Stimulated activated CD4-positive, alpha-beta T cell treated with anti-CD3 and anti-CD28 coated beads, Interleukin-2, amount 100 ng/mL, for 4 hours (primary cell): ENCODE measurements at places on chromosomes 6 and 20.
A peak's percentile ranks its signal among the peaks of the same experiment; 100 is the strongest.

- no peak for DNase-seq
These were observed 789.2 kb upstream of the SLC35B3 start for GRCh38 chr6:9224539-9224938.

- no peak for DNase-seq
These were observed 135.8 kb upstream of the PRSS16 start for GRCh38 chr6:27111743-27112142.

DNA sequence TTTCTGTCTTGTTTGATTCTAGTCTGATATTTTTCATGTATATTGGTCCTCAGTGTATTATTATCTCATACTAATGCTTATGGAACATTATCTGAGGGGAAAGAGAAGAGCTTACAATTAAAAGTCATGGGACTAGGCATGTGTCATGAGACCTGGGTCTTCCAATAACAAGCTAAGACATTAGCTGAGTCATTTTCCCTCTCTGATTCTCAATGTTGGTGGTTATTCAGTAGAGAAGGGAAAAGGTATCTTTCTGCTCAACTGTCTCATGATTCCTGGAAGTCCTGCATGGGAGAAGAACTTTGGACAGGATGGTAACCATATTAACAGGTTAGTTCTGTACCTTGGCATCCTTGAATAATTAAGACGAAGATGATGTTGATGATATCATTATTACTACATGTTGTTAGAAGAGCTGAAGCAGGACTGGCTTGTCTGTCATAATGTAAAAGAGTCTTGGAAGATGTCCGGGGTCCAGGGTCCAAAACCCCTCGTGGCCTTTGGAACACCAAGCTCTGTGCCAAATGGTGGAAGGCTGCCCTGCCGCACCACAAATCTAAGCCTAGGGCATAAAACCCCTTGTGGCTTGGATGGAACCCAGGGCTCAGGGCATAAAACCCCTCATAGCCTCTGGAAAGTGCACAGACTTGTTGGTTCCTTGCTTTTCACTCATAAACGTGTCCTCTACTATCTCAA, 19.1 kb downstream of the TRIM38 start:
- no peak for DNase-seq

DNA sequence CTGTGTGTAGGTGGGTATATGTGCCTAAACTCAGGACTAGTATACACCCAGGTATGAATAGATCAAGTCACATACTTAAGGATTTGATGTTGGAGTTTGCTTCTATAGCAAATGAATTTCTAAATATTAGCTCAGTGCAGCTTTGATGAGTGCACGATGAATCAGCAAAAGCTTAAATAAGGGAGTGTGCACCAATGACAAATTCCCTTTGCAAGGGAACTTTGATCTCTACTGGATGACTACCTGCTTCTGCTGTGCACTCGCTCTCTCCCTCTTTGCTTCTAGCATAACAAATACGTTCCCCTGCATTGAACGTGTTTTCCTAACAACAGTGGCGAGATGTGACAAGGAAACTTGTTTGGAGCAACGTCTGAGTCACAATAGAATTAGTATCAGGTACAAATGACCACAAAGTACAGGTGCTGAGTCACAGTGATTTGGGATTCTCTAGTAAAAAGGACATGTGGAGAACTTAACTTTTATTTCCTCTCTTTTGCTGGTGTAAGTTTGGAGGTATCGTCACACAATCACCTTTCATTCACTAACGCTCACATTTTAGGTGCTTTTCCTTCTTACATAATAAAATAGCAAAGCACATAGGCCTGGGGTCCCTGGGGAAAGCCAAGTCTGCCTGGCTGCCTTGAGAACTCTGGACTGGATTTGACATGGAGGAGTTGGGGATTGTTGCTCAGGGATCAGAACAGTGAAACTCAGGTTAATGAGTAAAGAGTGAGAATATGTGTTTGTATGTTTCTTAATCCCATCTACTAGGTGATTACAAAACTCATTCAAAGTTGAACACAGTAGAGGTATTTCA, 49.7 kb downstream of the KLHL31 start:
- DNase-seq = no peak

DNA sequence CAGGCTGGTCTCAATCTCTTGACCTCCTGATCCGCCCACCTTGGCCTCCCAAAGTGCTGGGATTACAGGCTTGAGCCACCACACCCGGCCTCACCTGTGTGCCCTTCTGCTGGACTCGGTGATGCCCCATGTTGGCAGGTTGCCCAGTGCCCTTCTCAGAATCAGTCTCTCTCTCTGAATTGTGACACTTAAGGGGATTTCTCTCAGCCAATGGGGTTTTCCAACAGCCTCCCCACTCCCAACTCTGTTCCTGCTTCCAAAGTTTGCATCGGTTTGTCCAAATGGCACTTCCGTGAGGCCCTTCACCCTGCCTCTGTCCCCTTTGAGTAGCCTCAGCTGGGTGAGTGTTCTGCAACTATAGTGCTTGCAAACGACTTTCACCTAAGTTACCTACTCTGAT, 3.1 kb upstream of the MRPS10 start:
- no peak for DNase-seq

DNA sequence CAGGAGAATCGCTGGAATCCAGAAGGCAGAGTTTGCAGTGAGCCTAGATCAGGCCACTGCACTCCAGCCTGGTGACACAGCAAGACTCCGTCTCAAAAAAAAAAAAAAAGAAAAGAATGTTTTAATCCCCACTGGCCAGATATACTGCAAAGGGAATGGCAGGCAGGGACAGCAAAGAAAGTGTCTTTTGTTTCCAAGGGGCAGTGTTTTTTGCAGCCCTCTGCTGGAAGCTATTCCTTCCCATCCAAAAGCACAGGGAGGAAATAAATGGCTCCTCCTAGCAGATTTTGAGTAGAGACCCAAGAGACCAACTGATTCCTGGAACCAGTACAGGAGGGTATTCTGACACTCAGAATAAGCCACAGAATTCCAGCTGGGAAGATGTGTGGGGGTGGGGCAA, 112.5 kb upstream of the STMND1 start:
- DNase-seq = no peak

DNA sequence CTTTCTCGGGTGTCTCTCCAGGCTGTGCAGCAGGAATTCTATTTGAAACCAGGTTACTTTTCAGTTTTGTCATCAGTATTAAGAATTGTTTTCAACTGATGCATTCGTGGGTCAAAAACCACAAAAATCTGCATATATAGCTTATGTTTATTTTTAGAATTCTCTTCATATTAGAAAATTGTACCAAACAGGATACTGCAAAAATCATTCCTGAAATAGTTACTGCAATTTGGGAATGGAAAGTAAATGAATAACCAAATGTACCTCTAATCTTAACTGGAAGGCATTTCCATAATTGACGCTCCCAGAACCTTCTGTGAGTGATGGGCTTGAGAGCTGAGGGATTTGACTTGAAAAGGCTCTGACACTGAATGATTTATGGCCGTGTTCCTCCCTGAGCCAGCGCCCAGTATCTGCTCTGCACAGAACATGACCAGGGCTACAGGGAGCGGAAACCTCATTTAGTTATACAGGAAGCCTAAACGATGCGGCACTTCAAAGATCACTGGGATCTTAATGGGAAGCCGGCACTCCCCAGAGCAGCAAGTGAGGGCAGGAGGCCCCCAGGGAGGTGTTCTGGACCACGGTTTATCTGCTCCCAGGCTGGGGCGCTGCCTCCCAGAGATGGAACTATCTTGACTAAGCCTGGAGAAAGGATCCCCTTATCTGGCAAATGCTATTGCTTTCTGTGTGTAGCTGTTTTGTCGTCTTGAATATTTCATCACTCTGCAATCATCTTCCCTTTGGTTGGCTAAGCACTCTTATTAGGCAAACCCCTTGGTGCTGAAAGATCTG, 446.0 kb downstream of the QKI start:
- no peak for DNase-seq

DNA sequence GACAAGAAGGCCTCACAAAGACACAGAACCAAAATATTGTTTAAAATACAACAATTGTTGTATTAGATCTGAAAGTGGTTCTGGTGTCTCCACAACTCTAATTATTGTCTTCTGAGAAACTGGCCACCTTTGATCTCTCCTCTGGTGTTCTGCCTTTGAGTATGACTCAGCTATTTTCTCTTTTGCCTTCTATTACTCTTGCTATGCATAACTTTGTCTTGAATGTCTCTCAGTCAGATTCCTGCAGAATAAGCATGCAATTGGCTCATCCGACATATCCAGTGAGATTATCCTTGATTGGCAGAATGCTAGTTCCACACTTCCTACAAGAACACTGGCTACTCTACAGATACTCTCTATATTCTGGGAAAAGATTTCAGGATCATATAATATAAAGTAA, 14.3 kb upstream of the EPM2A start:
- no peak for DNase-seq

DNA sequence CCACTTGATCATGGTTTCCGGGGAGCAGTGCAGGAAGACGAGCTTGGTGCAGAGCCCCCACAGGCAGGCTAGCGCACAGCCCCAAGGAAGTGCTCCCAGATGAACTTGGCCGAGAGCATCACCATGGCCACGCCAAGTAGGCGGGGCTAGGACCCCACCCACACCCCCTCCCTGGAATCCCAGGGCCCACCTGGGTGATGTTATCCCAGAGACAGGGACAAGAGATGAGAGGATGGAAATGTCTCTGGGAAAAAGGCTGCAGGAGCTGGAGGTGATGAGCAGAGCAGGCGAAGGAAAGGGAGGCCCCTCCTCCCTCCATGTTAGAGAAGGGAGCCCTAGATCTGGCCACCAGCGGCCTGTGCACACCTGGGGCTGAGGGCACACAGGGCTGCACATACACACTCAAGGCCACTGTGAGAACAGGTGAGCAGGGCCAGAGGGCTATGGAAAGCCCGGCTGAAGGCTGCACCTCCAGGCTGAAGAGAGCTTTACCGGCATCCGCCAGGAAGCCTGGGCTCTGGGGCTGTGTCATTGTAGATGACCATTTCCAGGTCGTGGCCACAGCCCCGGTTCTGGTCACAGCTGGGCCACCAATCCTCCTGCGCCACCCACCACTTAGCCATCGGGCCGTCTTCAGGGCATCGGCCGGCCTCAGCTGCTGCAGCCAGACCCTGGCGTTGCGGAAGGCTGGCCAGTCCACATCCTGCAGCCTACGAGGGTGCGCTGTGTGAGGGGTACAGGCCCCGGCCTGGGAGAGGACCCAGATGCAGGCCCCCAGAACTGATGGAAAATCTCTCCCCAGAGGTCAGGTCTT, 24.9 kb downstream of the NPEPL1 start:
- no peak for DNase-seq

DNA sequence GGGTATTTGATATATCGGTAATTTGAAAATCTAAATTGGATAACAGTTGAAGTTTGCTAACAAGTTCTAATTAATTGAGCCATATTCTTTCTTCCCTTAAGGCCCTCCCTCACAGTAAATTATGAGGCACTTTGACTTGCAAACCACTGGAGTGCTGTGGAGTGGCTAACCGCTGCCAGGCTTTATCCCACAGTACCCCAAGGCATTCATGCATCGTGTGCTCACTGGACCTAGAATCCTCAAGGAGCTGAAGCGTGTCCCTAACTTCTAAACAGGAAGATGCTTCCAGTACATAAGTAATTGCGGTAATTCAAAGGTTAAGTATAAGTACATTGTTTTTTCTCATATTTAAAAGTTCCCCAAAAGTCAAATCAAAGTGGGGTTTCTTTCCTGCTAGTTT, 499.9 kb downstream of the TFAP2A start:
- DNase-seq = no peak

- DNase-seq = no peak
These were observed 32.8 kb upstream of the SSTR4 start for GRCh38 chr20:23002276-23002675.

DNA sequence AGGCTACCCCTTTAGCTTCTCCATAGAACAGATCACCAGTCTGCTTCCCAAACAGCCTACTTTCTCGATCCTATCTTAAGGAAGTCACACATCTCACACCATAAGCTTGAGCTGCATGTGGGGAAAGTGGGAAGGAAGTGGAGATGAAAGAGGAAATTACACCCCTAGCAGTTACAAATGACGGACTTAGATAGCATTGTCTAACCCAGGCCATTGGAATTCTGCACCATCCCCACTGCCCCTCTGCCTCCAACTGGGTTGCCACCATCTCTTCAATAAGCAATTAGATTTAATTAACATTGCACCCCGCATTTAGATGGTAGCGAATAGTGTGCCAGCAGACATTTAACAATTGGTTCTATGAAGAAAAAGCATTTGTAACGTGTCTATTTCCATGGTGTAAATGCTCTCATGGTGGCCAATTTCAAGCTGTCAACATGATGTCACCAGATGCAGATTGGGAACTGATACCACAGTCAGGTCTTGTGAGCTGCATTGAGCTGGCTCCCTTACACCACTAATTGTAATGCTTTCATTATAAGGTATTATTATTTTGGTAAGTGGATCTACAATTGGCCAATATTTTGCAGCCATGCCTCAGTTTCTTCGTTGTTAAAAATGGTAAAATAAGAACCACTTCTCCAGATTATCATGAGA, 124.7 kb downstream of the CD24 start:
- DNase-seq = no peak

DNA sequence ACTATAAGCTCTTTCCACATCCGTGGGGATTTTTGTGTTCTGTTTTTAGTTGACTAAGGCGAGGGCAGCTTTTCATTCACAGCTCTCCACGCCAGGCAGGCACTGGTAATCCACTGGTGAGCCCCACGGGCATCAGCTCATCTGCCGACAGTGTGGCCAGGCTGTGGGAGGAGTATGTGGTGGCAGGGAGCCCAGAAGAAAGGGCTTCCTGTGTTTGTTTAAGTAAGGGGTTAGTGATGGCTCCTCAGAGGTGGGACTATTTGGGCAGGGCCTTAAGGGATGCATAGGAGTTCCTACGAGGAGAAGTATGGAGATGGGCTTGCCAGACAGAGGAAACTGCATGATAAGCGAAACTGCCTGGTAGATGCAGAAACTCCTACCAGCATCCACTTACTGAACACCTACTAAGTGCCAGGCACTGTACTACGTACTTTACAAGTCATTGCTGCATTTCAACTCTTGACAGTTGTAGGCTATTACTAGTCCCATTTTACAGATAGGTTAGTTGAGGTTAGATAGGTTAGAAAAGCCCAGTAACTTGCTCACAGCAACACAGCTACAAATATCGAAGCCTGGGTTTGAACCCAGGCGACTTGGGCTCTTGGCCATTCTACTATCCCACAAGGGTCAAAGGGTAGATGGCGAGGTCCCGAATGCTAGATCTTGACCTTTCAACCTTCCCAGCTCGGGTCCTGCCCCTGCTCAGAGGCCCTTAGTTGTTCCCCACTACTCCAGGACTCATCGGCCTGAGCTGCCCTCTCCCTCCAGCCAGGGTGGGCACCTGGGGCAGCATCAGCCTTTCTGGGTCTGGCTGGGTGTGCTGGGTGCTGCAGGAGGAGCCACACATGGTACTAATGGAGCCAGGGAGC, 55.1 kb downstream of the CEBPB start:
- DNase-seq = no peak

GRCh38 chr6:167079853-167080297, 43.0 kb upstream of the CCR6 start:
- DNase-seq = peak; percentile 35

DNA sequence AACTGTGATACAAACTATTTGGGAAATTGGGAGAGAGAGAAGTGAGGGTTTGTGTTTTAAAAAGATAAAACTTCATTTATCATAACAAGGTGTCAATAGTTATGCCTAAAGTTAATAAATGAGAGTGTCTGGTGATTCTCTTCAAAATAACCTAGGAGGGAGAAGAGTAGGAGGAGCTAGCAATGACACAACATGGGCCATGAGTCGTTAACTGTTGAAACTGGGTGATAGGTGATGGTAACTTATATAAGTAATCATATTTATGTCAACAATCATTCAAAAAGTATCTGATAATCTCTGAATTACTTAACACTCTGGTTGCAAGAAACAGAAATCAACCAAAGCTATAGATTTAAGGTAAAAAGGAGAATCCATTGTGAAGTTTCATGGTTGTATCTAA, 46.8 kb upstream of the INSM1 start:
- no peak for DNase-seq

- no peak for DNase-seq
These were observed 151.7 kb upstream of the HDDC2 start for GRCh38 chr6:125453516-125453915.

GRCh38 chr6:168088161-168089053, 9.4 kb upstream of the FRMD1 start:
- no peak for DNase-seq
